Right atrium auricular region (tissue), 2 donors: ENCODE measurements at places on chromosomes 1 and 21. TPM values are rescaled to one million over a fixed set of nuclear protein-coding genes. Genes with fewer than 3 reads are reported as not detected.

COA6 gene
- total RNA-seq: 23.1 TPM

DNA sequence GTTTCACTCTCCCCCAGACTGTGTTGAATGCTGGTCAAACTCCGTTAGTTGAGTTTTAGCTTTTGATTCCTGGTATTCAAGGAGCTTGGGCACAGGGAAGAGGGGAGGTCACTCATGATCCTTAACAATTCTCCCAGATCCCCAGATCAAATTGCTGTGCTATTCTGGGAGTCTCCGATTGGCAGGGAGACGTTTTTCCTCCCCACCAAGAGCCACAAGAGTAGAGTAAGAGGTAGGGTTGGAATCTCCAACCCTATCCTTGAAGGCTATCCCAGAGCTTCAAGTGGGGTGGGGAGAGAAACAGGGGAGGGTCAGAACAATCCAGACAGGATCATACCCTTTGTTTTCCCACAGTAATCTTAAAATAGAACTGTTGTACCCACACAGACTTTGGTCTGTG is 576 bp upstream of the TPM3 start:
- H3K27me3 ChIP-seq: no peaks in the 10 kb centered on the region
- no peak overlapping the region for H3K4me3 ChIP-seq
- DNase-seq: no peak
- peaks cover 20% of the 10 kb centered on the region for H3K36me3 ChIP-seq
- peak overlapping the region; percentile 90 for H3K27ac ChIP-seq

S100A3 gene
- 3.4 TPM for total RNA-seq

RXRG gene
- 3.3 TPM for total RNA-seq

GRCh38 chr1:202821467-202821866 is 10.7 kb downstream of the PCAT6 start:
- H3K36me3 ChIP-seq: no peaks in the 10 kb centered on the region
- no peak overlapping the region for H3K27ac ChIP-seq
- no peaks in the 10 kb centered on the region for H3K27me3 ChIP-seq
- no peak overlapping the region for H3K4me3 ChIP-seq
- DNase-seq: no peak
- no peaks in the 10 kb centered on the region for H3K4me1 ChIP-seq
